CD4-positive, alpha-beta T cell treated with Interleukin-2 at 100 ng/mL for 4 hours (primary cell): ENCODE measurements at places on chromosomes 7 and 10.

GRCh38 chr7:50214126-50214670, 90.3 kb upstream of the IKZF1 start:
- no peak for DNase-seq

DNA sequence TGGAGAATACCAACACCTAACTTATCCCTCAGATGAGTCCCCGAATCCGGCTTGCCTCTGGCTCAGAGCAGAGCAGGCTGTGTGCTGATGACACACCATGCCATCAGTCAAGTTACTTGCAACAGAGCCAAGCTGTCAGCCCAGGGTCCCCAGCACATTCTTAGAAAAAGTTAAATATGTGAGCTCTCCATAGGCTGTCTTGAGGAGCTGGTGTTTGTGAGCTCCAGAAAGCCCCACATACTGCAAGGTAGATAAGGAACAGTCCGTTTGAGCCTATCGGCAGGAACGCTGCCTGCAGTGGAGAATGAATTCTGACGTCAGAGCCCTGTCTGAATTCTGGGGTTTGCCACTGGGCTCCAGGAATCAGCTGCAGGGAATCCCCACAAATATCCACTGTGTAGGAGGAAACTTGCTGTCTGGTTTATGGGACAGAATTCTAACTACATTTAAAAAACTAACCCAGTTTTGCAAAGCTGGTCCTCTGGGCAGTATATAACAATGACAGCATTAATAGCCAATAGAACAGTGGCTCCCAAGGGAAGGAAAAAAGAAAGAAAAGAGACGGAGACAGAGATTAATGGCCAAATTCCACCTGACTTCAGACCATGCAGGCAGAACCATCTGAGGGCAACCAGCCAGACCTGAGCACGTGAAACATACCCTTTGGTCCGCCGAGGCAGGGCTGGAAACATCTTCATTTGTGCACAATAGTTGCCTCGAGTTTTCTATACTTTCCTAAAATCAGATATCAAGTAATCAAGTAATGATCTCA, 3.6 kb downstream of the SFXN4 start:
- no peak for DNase-seq

- peak; percentile 45 for DNase-seq
Observed at GRCh38 chr7:29102558-29103151, 43.7 kb downstream of the CPVL start.

DNA sequence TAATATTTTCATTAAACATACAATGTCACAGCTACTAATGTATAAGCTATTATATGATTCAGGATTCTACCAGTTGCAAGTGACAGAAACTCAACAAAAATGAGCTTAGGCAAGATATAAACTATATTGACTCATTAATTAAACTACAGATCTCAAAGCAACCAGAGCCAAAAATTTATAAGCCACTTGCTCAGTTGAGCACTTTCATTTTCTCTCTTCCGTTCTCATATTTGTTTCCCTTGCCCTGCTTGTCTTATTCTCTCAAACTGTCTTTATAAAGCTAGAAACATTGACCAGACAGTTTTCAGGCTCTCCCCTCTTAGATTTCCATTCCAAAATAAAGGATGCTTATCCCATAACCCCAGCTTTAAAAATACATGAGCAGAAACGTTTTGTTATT, 60.2 kb upstream of the DGKB start:
- no peak for DNase-seq

DNA sequence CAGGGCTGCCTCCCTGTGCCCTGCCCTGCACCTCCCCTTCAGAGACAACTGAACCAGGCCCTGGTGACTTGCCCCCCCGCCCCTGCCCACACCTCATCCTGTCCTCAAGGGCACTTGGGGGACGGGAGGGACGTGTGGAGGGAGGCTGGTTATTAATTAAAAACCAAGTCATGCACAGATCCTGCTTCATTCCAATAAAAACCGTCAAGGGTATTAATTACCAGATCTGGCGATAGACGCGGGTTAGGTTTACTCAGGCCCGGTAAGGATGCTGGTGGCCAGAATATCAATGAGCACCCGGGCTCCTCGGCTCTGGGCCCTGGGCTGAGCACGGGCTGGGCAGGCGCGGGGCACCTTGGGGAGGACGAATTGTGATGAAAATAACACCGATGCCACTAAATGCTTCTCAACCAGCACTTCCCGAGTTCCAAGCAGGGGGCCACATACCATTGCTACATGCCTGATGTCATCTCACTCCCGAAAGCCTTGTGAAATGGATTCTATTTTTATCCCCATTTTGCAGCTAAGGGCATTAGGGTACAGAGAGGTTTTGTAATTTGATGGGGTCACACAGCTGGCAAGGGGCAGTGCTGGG, 24.5 kb upstream of the GTF2IRD1 start:
- no peak for DNase-seq

DNA sequence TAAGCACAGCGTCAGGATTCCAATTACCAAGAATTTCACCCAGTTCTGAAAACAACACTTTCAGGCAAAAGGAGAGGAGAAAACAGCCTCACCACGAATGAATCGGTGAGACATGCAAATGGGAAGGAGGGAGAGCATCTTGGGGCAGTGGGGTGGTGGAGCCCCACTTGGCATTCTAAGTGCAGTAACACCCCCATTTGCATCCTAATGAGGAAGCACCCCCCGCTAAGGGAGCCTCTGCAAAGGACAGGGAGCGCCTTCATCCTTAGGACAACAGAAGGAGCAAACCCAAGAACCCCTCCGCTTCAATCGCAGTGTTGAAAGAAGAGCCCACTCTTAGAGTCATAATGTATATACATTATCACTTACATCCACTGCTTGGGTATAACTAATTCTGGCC, 46.8 kb downstream of the NRAP start:
- DNase-seq: no peak

DNA sequence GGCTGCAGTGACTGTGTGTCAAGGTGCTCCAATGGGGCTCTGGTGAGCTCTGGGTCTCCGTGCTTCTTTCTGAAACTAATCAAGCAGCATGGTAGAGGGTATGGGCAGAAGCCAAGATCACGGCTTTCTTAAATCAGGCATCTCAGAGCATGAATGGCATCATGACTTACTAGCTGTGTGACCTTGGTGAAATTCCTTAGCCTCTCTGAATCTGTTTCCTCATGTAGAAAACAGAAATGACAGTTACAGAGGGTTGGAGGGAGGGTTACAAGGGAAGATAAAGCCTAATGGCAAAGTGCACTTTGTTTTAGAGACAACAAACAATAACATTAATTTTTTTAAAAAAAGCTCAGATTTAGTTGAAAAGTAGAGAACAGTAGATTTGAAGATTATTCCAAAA, 34.9 kb downstream of the FRMPD2 start:
- DNase-seq: no peak

- DNase-seq: no peak
Observed at GRCh38 chr7:155965010-155965409, 152.7 kb upstream of the SHH start.

- DNase-seq: no peak
Observed at GRCh38 chr7:135337977-135338550, 104.4 kb downstream of the STRA8 start.

GRCh38 chr10:118394301-118395200, 52.4 kb upstream of the FAM204A start:
- DNase-seq: no peak

- no peak for DNase-seq
Observed at GRCh38 chr7:118006979-118007378, 133.7 kb upstream of the CTTNBP2 start.

DNA sequence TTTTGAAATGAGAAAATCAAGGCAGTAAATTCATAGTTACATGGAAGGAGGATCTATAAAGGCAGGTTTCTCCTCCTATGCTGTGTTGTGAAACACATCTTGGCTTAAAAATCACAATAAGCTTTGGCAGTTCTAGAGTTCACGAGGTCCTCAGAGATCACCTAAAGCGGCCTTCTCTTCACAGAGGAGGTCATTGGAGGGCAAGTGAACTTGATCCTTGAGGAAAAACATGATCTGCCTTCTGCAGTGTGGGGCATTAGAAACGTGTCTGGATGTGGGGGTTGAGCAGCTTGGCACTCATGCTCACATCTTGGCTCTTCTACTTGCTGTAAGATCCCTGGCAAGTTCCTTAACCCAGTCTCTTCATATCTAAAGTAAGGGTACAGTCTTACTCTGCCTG, 96.1 kb upstream of the BMPER start:
- no peak for DNase-seq

- DNase-seq: no peak
Observed at GRCh38 chr10:71948496-71949067, 15.6 kb upstream of the CHST3 start.

- no peak for DNase-seq
Observed at GRCh38 chr7:10685040-10685439, 288.6 kb upstream of the PHF14 start.

GRCh38 chr10:52774600-52775106, 2.1 kb upstream of the MBL2 start:
- no peak for DNase-seq

GRCh38 chr7:70047891-70048448, 449.7 kb downstream of the AUTS2 start:
- no peak for DNase-seq

DNA sequence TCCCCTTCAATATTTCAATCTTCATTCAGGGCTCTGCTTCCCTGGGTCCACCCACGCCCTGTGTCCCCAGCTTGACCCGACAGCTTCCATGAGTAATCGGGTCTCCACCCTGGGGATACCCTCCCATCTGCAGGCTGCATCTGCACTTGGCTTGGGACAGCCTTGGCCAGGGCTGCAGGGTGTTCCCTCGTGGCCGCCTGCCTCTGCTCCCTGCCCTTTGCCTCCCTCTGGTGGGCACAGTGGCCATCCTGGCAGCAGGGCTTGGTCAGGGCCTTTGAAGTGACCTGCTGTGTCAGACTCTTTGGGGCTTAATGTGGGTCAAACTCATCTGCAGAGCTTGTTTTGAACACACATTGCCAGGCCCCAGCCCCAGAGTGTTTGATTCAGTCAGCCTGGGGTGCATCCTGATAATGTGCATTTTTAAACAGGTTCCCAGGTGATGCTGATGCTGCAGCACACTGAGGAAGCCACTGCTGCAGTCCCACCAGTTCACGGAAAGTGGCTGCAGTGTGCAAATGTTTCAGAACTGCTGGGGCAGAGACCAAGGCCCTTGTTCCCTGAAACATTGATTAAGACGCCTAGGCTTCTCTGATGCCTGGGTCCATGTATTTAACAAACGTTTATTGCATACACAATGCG, 80.7 kb upstream of the SEC61G start:
- DNase-seq: no peak

DNA sequence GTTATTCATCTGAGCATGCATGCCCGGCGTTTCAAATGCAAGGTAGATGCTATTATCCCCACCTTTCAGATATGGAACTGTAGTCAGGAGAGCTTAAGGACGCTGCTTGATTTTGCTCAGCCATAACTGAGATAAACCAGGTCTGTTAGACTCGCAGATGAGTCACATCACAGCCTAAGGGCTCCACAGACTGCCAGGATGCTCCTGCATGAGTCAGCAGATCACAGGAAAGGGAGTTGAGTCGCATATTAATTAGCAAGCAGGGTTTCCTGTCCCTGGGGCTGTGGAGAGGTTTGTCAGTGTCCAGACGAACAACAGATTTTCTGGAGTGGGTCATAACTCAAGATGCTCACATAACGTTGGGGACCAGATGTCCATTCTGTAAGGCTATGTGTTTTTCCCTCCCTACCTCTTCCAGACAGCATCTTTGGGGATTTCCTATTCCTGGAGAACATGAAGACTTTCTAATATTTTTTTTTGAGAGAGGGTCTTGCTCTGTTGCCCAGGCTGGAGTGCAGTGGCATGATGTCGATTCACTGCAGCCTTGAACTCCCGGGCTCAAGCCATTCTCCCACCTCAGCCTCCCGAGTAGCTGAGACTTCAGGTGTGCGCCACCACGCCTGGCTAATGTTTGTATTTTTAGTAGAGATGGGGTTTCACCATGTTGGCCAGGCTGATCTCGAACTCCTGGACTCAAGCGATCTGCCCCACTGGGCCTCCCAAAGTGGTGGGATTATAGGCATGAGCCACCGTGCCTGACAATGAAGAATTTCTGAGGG, 36.7 kb downstream of the PFKFB3 start:
- DNase-seq: peak; percentile 82

DNA sequence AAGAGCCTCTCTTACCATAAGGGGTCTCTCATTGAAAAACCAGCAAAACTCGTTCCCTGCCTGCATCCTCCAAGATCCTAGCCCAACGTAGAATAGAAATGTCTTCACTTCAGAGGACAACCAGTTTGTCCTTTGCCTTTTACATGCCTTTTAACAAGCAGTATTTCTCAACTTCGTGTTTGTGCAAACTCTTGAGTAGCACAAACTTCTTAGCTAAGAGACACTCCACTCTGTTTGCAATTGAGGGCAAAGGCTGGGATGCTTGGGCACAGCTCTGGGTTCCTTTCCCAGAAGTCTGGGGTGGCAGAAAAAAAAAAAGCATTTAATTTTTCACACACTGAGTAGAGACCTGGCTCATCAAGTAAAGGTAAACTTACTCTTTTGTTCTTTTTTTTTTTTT, 19.5 kb upstream of the KCTD7 start:
- DNase-seq: no peak

GRCh38 chr7:151804756-151805155, 72.2 kb downstream of the PRKAG2 start:
- no peak for DNase-seq

- peak; percentile 86 for DNase-seq
Observed at GRCh38 chr10:102583435-102584417, 60.6 kb upstream of the TRIM8 start.

- DNase-seq: no peak
Observed at GRCh38 chr7:89064831-89065230, 269.3 kb upstream of the TEX47 start.

DNA sequence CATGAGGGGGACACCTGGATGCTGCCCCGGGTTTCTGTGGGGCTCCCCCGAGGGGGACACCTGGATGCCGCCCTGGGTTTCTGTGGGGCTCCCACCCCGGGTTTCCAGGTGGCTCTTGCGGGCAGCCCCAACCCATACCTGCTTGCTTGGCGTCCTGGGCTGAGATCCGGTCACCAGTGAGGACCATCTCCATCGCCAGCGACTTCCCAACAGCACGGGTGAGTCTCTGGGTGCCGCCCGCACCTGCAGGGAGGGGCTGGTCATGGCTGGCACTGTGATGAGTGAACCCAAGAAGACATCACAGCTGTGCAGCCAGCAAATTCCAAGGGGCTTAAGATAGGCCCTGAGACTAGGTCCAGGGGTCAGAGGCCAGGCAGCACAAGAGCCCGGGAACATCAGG, 6.4 kb downstream of the ECHS1 start:
- no peak for DNase-seq

DNA sequence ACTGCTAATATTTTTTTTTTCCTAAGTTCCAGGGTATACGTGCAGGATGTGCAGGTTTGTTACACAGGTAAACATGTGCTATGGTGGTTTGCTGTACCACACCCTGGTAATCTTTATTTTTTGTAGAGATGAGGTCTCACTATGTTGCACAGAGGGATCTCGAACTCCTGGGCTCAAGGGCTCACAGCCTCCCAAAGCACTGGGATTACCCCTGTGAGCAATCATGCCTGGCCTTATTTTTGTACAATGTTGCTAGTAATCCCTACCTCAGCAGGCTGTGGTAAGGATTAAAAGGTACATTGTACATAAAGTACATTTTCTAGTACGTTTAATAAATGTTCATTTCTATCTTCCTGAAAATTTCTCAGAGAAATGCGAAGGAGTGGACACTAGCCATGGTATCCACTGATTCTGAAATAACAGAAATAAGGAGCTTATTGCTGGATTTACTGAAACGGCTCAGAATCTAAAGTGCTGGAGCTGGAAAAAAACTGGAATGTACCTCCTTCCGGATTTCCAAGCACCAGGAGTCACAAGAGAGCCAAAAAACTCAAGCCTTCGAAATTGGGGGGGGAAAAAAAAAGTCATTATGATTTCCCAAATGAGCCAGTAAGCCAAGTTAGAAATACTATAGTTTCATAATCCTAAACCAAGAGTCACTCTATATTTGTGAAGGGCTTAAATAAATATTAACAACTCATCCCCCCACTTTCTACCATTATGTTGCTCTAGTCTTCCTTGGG, 69.6 kb downstream of the NT5C2 start:
- no peak for DNase-seq
